ENCODE measurements at places on chromosomes 6 and 20.

- no peak for DNase-seq
Observed at GRCh38 chr6:123189816-123190215, 193.8 kb downstream of the CLVS2 start.

- DNase-seq: no peak
Observed at GRCh38 chr20:36525620-36526365, 15.5 kb upstream of the MYL9 start.

DNA sequence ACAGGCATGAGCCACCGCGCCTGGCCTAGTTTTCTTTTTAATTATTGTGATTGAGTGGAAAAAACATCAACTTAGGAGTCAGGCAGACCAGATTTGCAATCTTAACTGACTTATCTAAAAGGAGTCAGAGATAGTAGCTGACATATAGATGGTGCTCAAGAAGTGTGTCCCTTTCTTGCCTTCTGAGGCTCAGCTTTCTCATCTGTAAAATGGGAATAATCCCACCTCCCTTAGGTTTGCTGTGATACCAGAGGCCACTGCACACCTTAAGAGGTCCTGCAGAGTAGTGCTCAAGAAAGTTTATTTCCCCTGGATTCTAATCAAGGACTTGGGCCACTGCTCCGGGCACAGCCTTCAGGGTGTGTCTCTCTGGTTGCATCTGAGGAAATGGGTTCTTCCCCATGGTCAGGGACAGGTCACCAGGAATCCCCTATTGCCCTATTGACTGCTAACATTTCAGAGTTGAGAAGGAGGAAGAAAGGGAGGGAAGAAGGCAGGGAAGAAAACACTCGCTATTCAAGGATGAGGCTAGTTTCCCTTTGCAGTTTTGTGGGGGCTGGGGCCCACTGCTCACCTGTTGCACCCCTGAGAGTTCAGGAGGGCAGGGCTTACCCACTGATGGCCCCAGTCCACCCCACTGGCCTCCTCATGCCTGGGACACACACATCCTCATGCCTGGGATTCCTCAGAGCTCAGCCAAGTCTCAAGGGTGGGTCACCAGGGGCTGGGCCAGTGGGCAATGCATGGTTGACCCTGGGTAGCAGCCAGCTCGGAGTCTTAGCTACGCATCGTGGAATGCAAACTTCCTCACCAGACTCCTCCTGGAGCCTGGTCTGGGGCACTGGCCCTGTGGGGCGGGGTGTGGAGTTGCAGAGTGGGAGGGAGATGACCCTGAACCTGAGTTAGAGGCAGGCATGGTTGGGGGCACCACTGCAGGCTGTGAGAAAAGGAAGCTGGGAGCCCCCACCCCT is 21.2 kb downstream of the C6orf132 start:
- DNase-seq: no peak

GRCh38 chr6:81561731-81562130 is 190.8 kb downstream of the TENT5A start:
- no peak for DNase-seq

GRCh38 chr6:13152764-13153163 is 175.6 kb downstream of the TBC1D7 start:
- no peak for DNase-seq

- DNase-seq: peak; percentile 10
Observed at GRCh38 chr6:118808793-118809638, 84.9 kb upstream of the ASF1A start.

DNA sequence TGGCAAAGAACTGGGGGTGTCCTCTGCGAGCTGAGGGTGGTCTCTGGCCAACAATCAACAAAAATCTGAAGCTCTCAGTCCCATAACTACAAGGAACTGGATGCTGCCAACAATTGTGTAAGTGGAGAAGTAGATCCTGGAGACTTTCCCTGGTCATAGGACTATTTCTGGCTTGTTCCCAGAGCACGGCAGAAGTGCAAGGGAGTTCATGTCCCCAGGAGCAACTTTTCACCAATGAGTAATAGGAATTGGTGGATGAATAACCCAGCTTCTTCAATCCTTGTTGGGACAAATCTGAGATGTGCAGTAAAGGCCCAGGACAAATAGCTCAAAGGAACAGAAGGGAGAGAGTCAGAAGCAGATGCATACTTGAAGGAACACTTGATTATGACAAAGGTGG is 95.5 kb downstream of the QRSL1 start:
- DNase-seq: no peak

- DNase-seq: no peak
Observed at GRCh38 chr6:13991393-13991792, 66.6 kb downstream of the RNF182 start.

GRCh38 chr20:48632825-48633619 is 194.8 kb downstream of the PREX1 start:
- DNase-seq: no peak

GRCh38 chr6:50849796-50850180 is 31.1 kb downstream of the TFAP2B start:
- DNase-seq: no peak

- DNase-seq: no peak
Observed at GRCh38 chr6:73004861-73005260, 220.4 kb downstream of the KHDC1L start.

DNA sequence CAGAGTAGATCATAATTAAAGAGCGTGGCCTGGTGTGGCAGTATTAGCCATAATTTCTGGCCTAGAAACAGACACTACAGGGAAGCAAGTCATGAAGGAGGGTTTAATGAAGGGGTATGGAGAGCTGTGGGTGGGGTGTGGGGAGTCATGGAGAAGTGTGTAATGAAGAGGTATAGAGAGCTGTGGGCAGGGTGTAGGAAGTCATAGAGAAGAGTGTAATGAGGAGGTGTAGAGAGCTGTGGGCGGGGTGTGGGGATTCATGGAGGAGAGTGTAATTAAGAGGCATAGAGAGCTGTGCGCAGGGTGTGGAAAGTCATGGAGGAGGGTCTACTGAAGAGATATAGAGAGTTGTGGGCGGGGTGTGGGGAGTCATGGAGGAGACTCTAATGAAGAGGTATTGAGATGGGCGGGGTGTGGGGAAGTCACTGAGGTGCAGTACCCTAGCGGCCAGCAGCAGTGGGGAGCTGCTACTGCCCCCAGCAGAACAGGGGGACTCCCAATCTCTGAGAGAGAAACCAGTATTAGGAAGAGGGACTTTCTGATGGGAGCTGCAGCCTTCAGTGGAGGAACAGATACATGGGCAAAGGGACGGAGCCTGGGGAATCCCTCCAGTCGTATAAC is 145.4 kb upstream of the FOXA2 start:
- no peak for DNase-seq

DNA sequence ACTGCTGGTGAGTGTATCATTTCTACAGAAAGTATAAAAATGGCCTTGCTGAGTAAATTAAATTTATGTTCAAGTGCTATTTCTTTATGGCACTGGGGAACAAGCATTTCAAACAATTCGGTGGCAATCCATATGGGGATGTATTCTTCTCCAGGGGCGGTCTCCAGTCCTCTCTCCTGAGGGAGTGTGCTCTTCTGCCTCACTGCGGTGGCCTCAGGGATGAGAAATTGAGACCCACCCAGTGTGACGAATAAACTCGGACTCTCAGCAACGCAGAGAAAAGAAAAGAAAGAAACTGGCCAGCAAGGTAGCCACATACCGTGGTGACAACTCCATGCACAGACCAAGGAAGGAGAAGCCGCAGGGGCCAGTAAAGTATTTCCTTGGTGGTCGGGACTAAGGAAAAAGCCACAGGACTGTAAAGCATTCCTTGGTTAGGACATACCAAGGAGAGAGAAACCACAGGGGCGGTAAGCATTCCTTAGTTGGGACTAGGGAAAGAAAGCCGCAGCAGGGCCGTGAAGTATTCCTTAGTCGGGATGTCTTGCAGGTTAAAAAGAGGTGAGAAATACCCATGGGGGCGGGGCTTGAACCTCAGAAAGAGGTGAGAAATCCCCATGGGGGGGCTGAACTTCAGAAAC is 13.6 kb upstream of the GOPC start:
- no peak for DNase-seq

DNA sequence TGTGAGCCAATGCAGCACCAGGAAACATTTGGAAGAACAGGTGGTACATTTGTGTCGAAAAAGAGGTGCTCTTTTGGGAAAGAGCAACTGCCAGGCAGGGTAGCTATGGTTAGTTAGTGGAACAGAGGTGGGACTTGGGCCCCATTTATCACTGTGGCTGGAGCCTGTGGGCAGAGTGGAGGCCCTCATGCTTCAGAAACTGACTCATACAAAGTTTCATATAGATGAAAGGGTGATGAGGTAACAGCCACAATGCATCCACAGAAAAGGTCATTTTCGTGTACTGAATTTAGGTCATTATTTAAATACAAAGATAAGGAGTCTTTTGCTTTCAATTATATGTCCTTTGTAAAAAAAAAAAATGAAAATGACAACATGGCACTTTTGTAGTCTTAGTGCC is 76.4 kb upstream of the HS3ST5 start:
- DNase-seq: no peak

DNA sequence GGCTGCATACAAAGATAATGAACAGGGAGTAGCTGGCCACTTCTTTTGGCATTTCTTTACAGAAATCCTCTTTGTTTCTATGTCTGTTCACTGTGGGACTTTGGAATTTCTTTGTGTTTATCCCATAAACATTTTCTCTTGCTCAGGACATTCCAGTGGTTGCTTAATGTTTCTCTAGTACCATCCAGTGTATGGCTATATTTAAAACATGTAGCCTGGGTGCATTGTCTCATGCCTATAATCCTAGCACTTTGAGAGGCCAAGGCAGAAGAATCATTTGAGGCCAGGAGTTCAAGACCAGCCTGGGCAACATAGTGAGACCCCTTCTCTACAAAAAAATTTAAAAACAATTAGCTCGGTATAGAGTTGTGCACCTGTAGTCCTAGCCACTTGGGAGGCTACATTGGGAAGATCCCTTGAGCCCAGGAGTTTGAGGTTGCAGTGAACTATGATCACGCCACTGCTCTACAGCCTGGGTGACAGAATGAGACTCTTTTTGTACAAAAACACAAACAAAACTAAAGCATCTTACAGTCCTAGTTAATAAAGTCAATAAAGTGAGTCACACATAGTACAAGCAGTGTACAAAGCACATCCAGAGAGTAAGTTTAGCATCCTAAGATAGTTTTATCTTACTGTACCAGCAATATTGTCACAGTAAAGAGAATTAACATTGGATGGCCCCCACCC is 63.3 kb downstream of the ZFAND3 start:
- DNase-seq: no peak

DNA sequence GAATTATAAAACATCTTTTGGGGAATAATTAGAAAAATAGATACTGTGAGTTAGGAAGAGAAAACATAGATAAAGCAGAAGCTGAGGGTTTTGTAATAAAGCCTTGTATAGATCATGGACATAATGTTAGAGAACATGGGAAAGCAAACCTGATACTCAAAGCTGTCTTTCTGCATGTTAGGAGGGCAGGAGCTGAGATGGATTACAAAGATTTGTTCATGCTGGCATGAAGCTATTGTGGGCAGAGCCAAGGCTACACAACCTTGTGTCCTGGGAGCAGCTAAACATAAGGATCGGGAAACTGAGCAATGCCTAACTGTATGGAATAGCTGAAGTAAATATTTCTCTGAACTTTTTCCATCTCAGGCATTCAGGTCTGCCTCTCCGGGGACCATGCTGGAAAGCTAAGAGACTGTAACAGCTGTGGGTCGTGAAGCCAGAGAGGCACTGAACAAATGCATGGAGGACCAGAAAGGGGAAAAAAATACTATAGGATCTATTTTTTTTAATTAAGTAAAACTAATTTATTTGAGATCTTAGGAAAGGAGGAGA is 28.2 kb upstream of the CNKSR3 start:
- no peak for DNase-seq

DNA sequence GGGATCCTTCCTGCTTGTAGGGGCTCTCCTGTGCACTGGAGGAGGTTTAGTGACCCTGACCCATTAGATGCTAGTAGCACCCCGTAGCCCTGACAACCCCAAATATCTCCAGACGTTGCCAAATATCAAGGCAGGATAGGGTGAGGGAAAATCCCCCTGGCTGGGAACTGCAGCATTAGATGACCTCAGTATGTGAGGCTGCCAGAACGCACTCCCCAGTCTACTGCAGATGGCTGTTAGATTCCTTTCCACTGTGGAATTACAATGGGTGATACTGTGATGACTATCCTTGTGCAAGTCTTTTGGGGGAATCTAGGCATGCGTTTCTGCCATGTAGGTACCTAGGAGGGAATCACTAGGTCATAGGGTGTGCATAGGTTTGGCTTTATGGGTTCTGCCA is 226.3 kb upstream of the KCNG1 start:
- DNase-seq: no peak

GRCh38 chr20:24157213-24157612 is 168.6 kb upstream of the GGTLC1 start:
- no peak for DNase-seq
